ENCODE measurements at places on chromosomes 6 and 20.

- no peak for DNase-seq
Measured at GRCh38 chr6:101401171-101401570, 7.7 kb downstream of the GRIK2 start.

- no peak for DNase-seq
Measured at GRCh38 chr6:144279484-144280150, 5.5 kb upstream of the UTRN start.

DNA sequence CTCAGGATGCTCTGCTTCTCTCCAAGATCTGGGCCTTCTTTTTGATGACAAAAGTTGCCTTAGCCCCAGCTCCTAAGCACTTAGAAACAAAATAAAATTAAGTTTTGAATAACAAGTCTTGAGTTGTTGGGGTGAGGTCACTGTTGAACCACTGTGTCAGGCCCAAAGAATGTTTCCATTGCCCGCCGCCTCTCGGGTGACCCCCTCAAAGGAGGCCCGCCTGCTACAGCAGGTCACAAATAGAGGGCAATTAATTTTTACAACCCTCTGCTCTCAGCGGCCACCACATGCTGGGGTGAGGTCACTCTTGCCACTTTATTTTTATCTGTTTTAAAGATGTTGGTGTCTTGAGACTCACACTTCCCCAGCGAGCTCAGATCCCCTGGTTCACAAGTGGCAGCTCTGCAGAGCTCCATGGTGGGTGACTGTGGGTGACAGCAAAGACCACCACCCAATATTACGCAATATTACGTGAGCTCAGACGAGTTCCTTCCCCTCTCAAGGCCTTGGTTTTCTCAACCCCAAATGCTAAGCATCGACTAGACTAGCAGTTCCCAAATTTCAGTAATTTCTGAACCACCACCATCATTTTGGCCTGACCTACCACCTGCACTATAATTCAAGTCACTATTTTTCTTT lies 247.7 kb upstream of the PMEPA1 start:
- DNase-seq: no peak

GRCh38 chr20:39161900-39162299 lies 199.8 kb downstream of the DHX35 start:
- DNase-seq: no peak

- no peak for DNase-seq
Measured at GRCh38 chr20:58344741-58345140, 35.2 kb downstream of the RAB22A start.

DNA sequence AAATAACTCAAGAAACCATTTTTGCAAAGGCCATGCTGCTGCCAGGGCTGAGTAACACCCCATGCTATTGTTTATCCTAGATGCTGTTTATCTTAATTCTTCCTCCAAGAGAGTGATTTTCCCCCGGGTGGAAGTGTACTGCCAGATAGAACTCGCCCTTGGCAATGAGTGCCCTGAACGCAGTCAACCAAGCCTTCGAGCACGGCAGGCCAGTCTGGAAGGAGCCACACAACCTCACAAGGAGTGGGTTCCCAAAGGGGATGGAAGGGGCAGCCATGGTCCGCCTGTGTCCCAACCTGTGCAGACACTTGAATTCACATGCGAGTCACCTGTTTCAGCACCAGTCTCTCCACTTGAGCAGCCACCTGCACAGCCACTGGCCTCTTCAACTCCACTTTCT lies 31.9 kb downstream of the PNPLA1 start:
- DNase-seq: no peak

GRCh38 chr20:36441416-36441815 lies 99.9 kb upstream of the MYL9 start:
- DNase-seq: no peak

DNA sequence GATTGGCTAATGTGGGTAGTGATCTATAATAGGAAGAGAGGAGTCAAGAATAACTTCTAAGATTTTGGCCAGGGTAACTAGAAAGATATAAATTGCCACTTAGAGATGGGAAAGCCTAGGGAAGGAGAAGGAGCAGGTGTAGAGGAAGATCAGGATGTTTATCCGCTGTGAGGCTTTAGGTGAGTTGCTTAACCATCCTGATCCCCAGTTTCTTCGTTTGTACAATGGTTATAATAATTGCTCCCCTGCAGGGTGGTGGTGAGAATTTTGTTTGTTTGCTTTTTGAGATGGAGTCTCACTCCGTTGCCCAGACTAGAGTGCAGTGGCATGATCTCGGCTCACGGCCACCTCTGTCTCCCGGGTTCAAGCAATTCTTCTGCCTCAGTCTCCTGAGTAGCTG lies 2.4 kb upstream of the MYMX start:
- no peak for DNase-seq

DNA sequence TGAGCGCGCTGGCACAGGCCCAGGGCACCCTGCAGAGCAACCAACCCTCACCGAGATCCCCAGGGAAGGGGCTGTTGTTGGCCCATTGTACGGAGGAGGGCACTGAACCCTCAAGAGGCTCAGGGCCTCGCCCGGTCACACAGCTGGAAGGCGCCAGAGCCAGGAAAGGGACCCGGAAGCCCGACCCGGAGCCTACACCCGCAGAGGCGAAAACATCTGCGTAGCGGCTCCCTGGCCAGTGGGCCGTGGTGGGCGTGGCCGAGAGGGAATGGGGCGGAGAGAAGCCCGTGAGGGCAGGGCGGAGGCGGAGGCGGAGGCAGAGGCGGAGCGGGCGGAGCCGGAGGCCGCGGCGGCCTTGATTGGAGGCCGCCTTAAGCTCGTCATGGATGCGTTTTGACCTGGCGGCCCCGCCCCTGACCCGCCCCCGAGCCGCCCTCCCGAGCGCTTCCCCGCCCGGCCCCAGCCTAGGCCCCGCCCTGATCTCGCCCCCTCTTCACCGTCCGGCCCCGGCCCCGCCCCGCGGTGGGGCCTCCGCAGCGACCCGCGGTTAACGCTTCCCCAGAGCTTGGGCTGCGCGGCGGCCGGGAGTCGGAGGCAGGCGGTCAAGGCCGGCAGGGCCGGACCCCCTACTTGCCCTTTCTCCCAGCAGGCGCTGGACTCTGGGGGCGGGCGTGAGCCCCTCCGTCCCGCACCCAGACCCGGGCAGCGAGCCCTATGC lies 2.1 kb upstream of the MRGBP start:
- peak; percentile 94 for DNase-seq

GRCh38 chr6:69601132-69601531 lies 195.7 kb downstream of the LMBRD1 start:
- no peak for DNase-seq

DNA sequence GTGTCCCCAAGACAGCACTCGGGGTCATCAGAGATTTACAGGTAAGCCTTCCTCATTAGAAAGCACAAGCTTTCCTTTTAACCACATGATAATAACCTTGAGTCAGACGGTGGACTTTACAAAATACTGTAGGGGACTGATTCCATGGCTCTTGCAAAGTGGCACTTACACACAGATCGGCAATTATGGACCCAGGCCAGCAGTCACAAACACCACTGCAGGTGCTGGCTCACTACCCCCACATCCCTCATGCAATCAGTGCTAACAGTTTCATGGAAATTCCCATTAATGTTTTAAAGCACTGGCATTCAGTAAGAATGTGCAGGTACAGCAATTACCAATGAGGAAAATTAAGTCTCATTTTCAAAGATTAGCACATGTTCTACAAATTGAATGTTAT lies 516.5 kb downstream of the PRKN start:
- no peak for DNase-seq

GRCh38 chr6:24584382-24584720 lies 61.6 kb downstream of the KIAA0319 start:
- no peak for DNase-seq

DNA sequence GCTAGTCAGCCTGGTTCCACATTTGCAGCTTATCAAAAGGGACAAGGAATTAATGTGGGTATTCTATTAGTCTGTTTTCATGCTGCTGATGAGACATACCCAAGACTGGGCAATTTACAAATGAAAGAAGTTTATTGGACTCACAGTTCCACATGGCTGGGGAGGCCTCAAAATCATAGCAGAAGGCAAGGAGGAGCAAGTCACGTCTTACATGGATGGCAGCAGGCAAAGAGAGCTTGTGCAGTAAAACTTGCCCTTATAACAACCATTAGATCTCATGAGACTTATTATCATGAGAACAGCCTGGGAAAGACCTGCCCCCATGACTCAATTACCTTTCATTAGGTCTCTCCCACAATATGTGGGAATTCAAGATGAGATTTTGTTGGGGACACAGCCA lies 689.1 kb upstream of the MARCKS start:
- DNase-seq: no peak

DNA sequence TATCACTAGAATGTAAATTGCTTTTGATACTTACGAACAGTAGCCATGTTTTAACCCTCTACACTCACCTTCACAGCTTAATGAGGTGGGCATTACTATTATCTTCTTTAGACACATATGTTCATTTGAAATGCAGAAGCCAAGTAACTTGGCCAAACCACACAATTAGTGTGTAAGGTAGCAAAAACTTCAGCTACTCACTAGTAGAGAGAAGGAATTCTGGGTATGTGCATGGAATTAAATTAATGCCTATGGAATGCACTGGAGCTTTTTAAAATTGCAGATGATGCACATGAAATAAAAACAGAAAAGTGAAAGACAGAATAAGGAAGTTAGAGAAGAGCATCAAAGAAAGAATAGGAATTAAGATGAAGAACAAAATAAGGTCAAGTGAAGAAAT lies 494.0 kb downstream of the ADGRB3 start:
- DNase-seq: no peak

GRCh38 chr6:79077715-79078074 lies 359 bp downstream of the PHIP start:
- DNase-seq: no peak

- no peak for DNase-seq
Measured at GRCh38 chr20:37573626-37574198, 46.0 kb upstream of the BLCAP start.

DNA sequence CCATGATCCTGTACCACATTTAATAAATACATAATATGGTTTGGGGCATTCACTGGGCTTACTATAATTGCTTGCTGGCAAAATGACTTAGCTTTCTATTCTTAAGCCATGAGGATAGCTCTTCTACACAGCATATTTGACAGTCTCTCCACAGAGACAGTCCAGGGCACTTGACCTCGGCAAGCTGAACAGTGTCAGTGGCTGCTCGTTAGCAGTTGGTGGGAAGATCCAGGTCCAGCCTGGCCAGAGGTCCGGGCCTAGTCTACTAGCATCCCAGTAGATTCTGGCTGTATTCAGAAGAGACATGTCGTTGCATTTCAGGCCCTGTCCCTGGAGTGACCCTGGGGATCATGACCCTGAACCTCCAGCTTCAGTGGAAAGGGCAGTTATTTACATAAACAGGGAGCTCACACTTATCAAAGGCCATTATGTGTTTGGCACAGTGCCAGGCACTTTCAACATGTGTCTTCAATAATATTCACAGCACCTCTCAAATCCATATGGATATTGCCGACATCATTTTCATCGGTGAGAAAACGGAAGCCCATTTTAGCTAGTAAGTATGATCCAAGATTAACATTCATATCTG lies 139.0 kb downstream of the IMPG1 start:
- no peak for DNase-seq

DNA sequence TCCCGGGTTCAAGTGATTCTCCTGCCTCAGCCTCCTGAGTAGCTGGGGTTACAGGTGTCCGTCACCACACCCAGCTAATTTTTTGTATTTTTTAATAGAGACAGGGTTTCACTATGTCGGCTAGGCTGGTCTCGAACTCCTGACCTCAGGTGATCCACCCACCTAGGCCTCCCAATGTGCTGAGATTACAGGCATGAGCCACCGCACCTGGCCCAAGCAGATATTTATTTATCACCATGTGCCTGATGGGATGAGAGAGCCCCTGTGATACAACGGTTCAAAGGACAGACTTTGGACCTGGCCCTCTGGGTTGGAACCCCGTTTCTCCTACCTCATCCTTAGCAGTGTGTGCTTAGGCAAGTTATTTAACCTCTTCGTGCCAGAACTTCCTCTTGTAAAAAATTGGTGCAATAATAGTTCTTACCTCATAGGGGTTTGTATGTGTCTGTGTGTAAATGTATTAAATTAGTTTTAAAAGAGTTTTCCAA lies 19.2 kb upstream of the STK38 start:
- DNase-seq: no peak

DNA sequence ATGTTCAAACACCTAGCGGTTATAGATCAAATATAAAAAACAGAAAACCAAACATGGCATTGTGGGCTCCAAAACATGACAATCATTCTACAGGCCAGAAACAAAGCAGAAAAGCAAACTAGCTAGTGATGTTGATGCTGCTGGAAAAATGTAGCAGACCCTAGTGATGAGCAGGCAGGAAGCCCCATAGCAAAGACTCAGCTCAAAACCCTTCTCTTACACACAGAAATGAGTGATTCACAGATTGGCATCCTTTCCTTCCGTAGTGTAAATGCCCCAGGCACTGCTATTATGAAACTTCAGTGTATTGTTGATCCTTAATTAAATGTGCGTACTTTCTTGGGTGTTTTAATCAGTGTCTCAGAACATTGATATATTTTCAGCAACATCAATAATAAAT lies 425.1 kb downstream of the UTRN start:
- DNase-seq: no peak

DNA sequence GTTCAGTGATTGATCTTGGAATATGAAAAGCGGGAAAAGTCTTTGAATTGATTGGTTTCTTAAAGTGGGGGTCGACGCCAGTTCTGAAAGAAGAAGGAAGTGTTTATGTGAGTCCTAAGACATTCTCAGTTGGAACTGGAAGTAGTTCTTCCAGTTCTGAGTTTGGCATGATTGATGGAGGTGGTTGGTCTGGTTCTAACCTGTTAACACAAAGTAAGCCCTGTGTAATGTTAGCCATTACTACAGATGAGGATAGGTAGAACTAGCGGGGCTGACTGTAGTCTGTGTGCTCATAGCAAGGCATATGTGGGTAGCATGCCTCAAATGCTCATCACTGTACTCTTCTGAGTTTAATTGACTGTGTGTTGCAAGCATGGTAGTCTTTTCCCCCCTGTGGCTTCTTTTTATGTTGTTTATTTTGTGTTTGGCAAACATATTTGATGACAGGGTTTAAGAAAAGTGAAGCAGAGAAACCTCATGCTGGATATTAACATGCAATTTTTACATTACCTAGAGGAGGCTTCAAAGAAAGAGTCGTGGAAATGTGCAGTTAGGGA lies 24.9 kb downstream of the CITED2 start:
- no peak for DNase-seq

GRCh38 chr6:111121789-111122350 lies 34.6 kb downstream of the SLC16A10 start:
- no peak for DNase-seq

- DNase-seq: no peak
Measured at GRCh38 chr20:61886721-61887595, 178.7 kb downstream of the TAF4 start.

DNA sequence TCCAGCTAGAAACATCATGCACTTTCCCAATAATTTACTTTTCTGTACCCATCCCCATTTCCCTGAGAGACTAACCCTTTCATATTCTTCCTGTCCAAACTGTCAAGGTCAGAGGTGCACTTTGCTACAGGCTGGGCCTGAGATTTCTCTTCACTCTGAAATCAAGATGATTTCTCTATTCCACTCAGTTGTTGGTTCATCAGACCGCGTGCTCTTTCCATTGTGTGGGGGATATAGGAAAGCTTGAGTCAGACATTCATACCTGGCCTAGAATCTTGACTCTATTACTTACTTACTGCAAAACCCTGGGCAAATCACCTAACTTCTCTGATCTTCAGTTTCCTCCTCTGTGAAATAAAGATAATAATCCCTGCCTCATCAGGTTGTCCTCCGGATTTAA lies 4.7 kb upstream of the ZDHHC14 start:
- no peak for DNase-seq
